Right renal cortex interstitium (tissue), 3 donors: ENCODE measurements at places on chromosomes 13 and 19.

DNA sequence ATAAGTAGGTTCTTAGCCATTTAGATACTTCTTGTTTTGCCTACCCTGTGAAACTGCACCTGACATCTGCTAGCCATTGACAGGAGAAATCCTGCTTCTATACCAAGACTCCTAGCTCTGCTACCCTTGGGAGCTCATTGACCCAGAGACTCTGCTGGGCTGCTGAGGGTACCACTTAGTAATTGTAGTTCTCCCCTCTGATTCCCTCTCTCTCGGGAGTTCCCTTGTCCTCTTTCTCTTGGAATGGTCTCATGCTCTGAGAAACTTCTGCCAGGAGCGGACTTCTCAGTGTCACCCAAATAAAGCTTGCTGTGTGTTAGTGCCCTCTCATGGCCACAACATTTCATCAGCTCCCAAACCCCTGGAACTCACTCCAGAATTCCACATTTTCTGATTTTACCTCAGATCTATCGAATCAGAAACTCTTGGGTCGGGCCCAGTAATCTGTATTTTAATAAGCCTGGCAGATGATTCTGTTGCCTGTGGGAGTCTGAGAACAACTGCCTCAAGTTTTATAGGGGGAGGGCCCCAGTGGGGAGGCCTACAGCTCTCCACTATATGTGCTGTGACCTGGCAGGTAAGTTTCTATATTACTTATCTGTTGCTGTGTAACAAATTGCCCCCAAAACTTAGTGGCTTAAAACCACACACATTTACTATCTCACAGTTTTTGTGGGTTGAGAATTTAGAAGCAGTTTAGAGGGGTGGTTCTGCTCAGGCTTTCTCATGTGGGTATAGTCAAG, 221.1 kb downstream of the TDRD3 start:
- DNase-seq = no peak

GRCh38 chr19:2327773-2328400, 499 bp downstream of the LSM7 start:
- no peak for DNase-seq

- DNase-seq = no peak
These were observed 34.9 kb upstream of the FXYD3 start for GRCh38 chr19:35080613-35081170.

DNA sequence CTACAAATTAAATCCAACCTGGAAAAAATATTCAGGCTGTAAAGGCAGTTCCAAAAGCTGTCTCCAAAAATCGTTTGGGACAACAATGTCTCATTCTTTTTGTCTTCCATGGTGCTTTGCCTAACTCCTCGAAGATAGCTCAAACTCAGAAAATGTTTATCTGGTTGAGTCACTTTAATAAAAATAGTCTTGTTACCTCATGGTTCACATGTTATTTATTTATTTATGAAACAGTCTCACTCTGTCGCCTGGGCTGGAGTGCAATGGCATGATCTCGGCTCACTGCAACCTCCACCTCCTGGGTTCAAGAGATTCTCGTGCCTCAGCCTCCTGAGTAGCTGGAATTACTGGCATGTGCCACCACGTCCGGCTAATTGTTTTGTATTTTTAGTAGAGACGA, 4.9 kb upstream of the BRD4 start:
- no peak for DNase-seq

- no peak for DNase-seq
These were observed 12.3 kb downstream of the GATAD2A start for GRCh38 chr19:19417628-19418245.

- DNase-seq = no peak
These were observed 73.4 kb upstream of the RAP2A start for GRCh38 chr13:97360610-97361009.

DNA sequence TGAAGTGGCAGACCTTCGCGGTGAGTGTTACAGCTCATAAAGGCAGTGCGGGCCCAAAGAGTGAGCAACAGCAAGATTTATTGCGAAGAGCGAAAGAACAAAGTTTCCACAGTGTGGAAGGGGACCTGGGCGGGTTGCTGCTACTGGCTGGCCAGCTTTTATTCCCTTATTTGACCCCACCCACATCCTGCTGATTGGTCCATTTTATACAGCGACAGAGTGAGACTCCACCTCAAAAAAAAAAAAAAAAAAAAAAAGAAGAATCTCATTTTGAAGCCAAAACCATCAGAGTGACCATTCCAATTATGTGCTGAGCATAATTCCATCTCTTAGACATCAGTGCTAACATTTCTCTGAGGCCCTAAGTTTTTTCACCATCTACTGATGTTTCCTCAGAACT, 1.9 kb upstream of the ZNF552 start:
- DNase-seq = no peak

GRCh38 chr13:110306340-110306959, 507 bp downstream of the COL4A1 start:
- DNase-seq = no peak

DNA sequence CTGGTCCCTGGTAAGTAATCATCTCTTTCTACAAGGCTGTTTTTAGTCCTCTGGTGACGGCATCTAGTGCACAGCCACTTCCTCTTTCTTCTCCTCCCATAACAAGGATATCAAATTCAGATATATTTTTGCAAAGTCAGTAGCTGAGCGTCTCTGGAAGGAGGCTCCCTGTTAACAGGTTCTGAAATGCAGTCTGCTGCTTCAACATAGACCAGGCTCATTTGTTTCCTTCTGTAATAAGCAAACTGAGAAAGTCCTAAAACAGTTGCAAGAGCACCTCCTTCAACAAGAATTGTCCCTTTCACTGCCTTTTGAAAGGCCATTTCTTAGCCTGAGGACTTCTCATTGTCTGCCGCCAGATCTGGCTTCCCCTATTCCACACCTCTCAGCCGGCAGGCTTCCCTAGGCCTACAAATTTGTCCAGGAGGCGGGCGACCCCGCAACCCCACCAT, 7.4 kb upstream of the ZSCAN5A start:
- no peak for DNase-seq
